Activated T-cell treated with anti-CD3 and anti-CD28 coated beads for 48 hours (primary cell): ENCODE measurements at places on chromosomes 5 and 9.

DNA sequence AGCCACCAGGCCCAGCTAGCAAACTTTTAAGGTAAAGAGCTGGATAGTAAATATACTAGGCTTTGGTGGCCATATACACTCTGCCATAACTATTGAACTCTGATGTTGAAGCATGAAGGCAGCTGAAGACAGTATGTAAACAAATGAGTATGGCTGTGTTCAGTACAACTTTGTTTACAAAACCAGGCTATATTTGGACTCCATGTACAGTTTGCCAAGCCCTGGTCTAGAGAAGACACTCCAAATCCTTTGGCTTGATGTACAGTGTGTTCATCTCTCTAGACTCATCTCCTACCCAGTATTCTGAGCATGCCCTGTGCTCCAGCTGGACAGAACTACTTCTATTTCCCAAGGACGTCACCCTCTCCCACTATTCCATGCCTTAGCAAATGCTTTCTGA lies 54.3 kb upstream of the MEGF10 start:
- DNase-seq = no peak

DNA sequence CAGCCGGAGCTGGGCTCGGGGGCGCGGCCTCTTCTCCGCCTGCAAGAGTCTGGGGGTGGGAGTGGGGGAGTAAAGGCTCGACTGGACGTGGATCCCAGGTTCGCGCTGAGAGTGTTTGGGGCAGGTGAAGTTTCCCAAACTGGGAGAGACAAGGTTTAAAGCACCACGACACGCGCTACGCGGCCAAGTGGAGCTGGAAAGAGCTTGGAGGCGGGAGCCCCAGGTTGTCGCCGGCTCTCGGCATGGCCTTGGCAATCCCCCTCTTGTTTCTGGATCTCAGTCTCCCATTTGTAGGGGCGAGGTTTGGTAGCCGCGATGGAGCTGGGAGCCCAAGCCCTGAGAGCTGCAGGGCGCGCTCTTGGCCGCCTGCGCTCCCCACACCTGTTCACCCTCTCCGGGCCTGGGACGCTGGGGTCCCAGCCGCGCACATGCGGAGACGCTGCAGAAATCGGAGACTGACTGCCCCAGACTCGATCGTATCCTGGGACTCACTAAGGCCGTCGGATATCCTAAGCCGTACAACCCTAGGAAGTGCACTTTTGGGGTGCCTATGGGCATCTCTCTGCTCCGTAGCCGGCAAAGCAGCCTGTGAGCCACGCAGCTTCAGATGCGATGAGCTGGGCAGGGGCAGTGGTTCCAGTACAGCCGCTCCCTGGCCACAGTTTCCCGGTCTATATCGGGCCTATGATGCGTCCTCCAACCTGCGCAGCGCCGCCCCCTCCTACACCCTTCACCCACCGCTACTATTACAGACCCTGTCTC lies 937 bp downstream of the TMOD1 start:
- no peak for DNase-seq

- no peak for DNase-seq
These were observed 217.2 kb downstream of the MELK start for GRCh38 chr9:36789886-36790285.

DNA sequence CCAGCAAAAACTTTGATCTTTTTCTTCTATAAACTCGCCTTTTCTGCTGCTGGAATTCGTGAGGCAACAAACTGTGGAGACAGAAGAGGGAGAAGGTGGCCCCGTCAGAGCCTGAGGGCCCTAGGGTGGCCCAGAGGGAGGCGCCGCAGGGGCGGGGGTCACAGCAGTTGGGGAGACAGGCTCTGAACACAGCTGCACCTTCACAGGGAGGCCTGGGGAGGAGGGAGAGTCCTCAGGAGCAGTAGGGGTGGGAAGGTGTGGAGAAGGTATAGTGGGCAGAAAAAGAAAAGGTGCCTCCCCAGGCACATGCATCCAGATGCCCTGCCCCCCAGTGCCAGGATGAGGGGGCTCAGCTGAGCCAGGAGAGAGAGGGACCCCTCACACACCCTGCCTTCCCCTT lies 15.1 kb downstream of the PHF19 start:
- DNase-seq = no peak

DNA sequence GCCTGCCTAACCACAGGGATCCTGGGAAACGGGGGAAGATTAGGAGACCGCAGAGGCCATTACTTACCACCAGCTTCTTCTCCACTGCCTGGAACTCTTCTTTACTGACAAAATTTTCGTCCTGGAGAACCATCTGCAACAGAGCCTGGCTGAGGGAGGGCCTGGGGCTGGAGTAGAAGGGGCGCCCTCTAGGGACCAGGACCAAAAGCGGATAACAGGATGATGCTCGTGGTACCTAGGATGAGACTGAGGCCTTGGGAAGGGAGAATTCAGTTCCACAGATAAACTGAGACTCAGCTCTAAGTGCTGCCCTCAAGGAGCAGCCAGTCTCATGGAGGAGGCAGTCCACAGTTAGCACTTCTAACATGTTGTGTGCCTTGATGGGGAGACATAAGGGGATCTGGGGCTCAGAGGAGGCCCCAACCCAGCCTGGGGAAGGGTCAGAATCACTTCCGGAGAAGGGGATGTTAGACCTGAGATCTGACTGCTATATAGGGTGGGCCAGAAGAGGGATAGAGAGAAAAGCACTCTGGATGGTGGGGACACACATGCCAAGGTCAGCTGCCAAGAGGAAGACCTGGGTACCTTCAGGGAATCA lies 1.2 kb downstream of the SPATA24 start:
- DNase-seq = no peak

GRCh38 chr5:43485406-43485805 lies 1.7 kb upstream of the TMEM267 start:
- DNase-seq = no peak

GRCh38 chr9:82404881-82405280 lies 416.3 kb downstream of the SPATA31D1 start:
- no peak for DNase-seq

- no peak for DNase-seq
These were observed 270.9 kb upstream of the IL12B start for GRCh38 chr5:159601216-159601615.

GRCh38 chr9:128026773-128027541 lies 40.2 kb downstream of the NAIF1 start:
- DNase-seq = peak; percentile 48

GRCh38 chr5:170846846-170847245 lies 15.0 kb upstream of the RANBP17 start:
- no peak for DNase-seq

DNA sequence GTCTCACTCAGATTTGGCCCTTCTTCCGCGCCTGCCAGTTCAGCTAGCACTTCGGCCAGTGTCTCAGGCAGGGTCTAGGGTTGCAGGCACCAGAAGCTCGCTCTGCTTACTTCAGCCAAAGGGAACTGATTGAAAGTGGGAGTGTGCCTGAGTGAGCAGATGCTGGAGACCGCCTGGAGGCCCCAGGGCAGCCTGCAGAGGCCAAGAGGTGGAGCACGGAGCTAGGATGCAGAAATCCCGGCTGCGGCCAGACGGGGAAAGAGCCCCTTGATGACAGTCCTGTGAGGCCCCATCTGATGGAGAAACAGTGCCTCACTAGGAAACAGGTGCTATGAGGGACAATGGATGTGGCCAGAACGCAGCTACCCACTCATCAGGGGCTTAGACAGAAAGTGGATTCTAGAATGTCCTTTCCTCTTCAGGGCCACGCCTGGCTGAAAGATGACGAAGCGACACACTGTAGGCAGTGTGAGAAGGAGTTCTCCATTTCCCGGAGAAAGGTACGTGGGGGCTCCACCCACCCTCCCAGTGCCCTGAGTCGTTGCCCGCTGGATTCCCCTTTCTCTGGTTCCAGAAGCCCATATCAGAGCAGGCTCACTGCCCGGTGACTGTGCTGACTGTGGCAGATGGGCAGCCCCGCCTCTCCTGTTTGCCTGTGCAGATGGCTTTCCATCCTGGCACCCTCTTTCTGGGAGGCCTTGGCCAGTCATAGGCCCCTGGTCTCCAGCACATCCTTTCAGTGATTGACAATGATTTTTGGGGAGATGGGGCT lies 16.1 kb downstream of the HNRNPH1 start:
- no peak for DNase-seq

- DNase-seq = no peak
These were observed 250.9 kb downstream of the TMEM232 start for GRCh38 chr5:110475529-110475928.

- no peak for DNase-seq
These were observed 48.7 kb downstream of the RXRA start for GRCh38 chr9:134375011-134375390.

DNA sequence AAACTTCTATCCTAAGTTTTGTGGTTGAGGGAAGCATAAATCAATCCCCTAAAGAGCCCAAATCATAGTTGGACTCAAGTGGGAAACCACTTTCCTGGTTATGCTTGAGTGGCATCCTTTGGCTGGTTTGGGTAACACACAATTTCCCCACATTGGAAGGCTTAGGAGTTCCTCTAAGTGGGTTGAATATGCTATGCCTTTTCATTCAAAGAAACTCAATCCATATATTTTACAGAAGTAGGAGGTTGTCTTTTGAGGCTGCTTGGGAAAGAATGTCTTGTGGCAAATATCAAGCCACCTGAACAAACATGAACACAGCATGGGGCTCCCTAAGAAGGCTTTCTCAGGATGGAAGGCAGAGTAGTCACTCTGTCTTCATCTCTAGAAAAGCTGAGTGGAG lies 121.1 kb downstream of the SPATA31D1 start:
- DNase-seq = no peak

DNA sequence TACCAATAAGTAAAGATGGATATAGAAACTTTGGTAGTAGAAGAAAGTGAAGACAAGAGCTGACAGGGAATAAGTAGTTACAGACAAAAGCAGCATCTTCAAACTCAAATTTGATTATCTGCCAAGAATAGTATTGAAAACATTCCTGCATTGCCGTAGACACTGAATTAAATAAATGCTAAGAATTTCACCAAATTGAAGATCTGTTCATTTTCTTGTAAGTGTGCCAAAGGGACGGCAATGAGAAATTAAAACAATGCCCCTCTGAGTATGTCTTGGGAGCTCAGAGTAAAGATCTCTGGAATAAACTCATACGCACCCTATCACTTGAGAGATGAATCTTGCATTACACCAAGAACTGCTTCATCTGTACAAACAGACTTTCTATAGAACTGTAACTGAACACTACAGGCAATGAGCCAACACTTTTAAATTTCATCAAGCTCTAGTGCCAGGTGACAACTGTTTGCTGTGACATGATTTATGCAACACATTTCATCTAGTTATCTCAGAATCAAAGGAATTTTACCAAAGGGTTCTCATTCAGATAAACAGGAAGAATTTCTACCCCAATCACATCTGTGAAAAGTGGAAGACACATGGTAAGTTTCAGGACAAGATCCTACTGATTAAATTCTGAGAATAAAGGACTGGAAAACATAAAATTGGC lies 66.9 kb downstream of the RFX3 start:
- DNase-seq = no peak

GRCh38 chr5:112973036-112973435 lies 3.6 kb upstream of the DCP2 start:
- no peak for DNase-seq

GRCh38 chr5:56161927-56162326 lies 71.2 kb downstream of the ANKRD55 start:
- no peak for DNase-seq

GRCh38 chr5:74294231-74294705 lies 346.3 kb downstream of the ENC1 start:
- no peak for DNase-seq

DNA sequence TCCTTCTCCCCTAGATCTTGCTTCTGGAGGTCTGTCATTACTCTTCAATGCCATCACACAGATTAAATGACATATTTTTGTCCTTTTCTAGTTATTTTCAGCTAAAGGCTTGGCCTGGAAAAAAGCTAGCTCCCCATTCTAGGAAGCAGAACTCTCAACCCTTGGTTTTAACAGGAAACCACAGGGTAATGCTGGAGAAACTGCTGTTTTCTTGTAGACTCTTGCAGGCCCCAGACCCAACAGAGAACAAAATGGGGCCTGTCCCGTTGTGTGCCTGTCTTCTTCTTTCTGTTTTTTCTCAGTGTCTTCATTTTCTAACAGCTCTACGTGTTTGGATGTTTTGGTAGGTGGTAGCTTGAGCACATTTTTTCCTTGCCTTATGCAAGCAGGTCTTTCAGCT lies 21.5 kb downstream of the DCANP1 start:
- DNase-seq = no peak

DNA sequence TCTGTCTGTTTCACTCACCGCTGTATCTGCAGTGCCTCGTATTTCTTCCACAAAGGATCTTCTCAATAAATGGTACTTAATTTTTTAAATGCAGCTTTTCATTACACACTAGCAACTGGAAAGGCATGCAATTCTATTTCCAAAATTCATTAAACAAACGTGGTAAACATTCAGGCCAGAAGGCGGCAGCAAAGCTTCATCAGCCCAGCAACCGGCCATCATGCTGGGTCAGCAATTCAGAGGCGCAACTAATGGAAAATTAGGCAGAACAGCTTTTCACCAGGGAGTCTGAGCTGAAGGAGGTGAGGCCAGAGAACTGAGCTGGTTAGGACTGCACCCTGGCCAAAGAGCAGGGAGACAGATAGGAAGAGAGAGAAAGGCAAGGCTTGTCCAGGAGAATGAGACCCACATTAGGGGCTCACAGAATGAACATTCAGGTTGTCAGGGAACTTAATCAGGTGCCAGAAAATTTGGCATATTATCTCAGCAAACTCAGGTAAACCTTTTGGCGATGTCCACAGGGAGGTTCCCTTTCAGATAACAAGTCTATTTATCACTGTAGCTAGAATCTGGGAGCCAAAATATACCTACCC lies 17.7 kb upstream of the RNF180 start:
- no peak for DNase-seq

- DNase-seq = no peak
These were observed 1.7 kb upstream of the CNTRL start for GRCh38 chr9:121073038-121073437.

DNA sequence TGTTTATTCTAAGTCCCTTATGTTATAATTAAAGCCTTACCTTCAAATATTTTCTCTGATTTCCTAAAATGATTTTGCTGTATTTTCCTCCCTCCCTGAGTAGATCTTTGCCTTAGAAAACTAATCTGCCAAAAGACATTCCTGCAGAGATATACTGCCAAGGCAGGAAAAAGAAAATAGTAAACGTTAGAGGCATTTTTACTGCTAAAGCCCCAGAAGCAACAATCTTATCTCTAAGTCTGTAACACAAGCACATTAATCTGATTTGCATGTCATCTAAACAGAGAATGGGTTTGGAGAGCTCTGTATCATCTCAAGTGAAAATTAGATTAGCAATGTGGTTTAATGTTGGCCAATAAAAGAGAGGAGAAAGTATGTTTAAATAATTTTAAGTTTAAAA lies 847.7 kb downstream of the MAT2B start:
- no peak for DNase-seq

DNA sequence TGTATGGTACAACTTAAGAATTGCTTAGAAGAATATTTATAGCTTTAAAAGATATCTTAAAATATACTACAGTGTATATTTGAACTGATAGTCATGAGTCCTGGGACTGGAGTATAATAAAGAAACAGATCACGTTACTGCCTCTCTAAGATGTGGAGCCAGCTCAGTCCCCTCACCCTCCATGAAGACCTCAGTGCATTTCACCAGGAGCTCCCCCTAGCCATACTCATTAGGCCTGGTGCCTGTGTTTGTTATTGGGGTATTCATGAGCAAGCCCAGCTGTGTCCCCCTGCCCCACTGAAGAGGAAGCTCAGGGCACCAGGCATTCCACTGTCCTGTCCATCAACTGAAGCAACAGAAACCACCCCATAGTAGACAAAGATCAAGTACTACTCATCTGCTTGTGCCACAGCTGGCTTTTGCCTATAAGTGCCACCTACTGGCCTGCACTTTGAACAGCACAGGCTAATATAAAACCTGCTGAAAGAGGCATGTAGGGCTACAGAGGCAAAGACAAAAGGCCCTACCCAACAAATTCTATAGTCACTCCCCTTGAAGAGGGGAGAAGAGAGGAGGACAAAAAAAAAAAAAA lies 850.2 kb upstream of the NUDT12 start:
- DNase-seq = no peak

- DNase-seq = no peak
These were observed 187.7 kb upstream of the TBCA start for GRCh38 chr5:77963795-77964194.
